ENCODE measurements at places on chromosomes 7 and 10.

GRCh38 chr7:132575419-132575981, 770 bp downstream of the PLXNA4 start:
- DNase-seq, result no peak

DNA sequence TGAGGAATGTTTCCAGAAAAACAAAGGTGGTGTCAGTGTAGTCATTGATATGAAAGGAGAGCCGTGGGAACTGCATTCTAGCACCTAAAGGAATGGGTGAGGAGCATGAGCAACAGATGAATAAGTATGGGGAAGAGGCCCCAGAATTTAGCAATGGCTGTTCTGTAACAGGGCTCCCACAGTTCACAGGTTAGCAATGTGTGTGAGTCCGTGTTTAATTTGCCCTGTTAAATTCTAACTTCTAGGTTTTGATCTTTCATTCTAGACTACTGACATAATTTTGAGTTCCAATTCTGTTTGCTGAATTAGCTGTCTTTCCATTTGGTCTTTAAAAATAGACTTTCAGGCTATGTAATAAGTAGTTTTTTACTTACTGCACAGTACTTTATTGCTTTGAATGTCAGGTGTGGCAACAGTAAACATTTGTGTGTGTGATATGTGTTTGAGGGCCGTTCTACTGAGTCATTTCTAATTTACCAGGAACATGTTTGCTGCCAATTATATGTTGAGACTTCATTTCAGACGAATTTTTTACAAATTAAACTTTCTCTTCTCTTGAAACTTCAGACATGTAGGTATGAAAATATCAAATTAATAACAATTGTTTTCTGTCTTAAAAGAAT, 8.8 kb downstream of the STK17A start:
- DNase-seq, result no peak

GRCh38 chr7:39379416-39379815, 186.8 kb upstream of the YAE1 start:
- no peak for DNase-seq

DNA sequence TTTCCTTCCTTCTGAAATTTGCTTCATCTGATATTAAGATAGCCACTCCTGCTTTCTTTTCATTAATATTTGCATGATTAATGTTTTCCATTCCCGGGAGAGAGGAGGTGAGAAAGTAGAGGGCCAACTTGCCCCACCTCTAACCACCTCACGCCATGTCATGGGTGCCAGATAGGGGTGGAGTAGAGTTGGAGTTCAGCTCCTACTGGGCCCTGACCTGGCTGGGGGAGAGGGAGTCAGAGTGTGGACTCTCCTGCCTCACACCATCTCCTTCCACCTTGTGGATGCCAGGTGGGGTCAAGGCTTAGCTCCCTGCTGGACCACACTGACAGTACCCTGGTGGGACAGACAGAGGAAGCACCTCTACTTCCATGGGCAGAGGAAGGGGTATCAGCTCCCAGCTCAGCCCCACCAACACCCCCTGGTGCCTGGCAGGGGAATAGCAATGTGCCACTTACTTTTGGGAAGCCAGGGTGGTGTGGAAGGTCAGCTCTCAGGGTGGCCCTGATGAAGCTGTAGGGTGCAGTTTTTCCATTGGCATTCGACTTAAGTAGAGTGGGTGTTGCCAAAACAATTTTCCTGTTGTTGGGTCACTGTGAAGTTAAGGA, 28.0 kb downstream of the CHST12 start:
- no peak for DNase-seq

DNA sequence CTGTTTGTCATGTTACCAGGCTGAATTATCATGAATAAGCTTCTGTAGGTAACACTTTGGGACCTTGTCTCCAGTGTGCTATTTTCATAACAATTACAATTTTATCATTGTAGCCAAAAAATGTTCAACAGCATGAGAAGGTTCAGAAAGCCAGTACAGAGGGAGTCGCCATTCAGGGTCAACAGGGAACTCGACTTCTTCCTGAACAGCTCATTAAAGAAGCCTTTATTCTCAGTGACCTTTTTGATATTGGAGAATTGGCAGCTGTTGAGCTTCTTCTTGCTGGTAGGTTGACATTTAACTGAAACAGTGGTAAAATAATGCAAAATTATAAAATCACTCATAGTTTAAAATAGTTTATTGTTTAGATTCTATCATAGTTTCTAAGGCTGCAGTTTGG, 15.8 kb downstream of the NUP205 start:
- DNase-seq, result no peak

DNA sequence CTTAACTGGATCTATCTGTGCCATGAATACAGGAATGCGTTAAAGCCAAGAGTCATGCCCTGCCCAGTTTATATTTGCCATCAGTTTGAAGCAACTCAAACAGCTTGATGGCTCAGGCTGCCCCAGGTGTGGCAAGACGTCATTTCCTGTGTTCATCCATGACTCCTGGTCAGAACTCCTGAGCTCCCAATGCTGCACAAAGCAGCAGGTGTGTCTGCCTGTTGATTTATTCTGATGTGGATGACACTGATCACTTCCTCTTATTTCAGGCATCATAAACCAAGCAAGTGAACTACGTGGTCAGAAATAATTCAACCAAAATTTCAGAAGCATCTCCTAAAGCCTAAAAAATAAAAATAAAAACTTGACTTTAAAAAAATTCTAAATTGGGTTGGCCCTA, 68.5 kb downstream of the EZH2 start:
- DNase-seq, result no peak

- no peak for DNase-seq
These were observed 229.0 kb downstream of the PRPF18 start for GRCh38 chr10:13815756-13816155.

GRCh38 chr7:101998906-101999240, 181.4 kb downstream of the CUX1 start:
- DNase-seq, result no peak

- DNase-seq, result no peak
These were observed 69.7 kb downstream of the NPS start for GRCh38 chr10:127618797-127619196.

GRCh38 chr7:147968046-147968610, 622.4 kb upstream of the C7orf33 start:
- DNase-seq, result no peak

GRCh38 chr7:17307000-17307399, 8.5 kb downstream of the AHR start:
- DNase-seq, result no peak

DNA sequence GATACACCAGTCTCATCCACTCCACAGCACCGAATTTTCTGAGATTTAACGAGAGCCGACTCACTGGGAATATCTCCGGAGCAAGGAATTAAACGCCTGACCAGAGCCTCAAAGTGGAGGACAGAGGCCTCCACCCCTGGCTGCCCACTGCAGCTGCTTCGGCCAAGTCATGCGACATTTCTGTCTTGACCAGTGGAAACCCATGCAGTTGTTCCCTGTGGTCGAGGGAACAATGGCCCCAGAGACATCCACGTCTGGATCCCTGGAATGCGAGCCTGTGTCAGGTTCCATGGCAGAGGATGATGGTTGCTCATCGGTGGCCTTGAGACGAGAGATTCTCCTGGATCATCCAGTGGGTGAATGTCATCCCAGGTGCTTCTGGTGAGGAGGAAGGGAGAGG, 65.7 kb upstream of the INSIG1 start:
- DNase-seq, result no peak

DNA sequence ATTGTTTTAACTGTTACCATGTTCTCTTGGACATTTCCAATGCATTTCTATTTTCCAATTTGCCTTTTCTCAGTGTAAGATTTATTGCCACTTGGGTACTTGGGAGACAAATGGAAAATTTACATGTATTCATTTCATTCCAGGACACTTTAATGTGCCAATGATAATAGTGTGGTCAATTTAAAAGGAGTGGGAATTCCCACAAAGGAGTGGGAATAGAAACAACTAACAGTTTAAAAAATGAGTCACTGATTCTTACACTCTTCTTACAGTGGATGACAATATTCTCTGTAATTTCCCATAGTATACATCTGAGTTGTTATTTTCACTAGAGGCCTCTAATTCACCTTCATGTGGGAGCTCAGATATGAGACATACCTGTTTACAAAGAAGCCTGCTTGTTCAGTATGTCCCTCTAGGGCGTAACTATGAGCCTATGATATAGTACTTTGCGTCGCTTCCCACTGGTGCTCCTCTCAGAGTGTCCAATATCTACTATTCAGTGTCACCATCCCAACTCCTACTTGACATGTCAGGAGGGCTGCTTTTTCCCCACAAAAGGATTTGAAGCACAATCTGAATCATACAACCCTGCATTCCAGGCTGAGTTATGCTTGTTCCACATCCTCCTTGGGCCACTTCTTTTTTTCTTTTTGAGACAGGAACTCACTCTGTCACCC, 301.3 kb downstream of the PHTF2 start:
- DNase-seq, result no peak

DNA sequence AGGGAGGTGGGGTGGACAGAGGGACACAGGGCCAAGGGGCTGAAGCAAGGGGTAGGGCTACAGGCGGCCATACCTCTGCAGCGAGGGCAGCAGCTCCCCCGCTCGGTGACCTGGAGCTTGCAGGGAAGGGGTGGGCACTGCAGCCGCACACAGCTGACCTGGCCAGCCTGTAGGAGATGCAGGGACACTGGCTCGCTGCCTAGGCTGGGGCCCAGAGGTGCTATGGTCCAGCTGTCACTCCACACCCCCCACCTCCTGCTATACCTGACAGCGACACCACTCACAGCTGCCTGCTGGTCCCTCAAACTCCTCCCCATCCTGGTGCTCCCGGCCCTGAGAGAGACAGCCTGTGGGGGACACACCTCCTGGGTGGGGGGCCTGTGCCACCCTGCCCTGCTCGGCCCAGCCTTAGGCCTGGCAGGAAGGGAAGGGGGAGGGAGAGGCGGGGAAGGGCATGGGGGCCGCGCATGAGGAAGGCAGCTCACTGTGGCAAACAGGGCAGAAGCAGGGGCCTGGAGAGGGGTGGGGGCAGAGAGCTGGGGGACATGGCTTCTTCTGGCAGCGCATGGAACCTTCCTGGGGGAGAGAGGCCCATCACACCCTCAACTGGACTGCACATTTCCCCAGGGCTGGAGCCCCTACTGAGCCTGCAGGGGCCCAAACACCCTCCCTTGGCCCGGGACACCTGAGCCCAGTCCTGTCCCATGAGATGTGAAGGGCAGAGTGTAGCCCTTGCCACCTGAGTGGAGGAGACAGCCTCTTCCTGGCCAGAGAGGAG, 23.9 kb downstream of the ATP6V1F start:
- DNase-seq, result no peak

DNA sequence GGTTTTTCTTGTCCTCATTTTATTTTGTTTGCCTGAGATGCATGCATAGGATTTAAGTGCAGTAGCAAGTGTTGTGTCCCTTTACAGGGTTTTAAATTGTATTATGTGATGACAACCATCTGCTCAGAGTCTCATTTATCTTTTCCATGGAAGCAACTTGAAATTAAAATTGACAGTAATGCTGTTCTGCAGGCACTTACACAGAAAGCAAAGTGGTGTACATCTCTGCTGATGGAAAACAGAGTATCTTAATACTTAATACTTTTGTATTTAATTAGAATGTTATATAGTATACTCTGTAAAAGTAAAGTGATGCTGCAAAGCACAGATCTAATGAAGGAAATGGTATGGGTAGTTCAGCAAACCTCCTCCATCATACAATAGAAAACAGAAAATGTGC, 482.9 kb downstream of the POM121L12 start:
- no peak for DNase-seq

- no peak for DNase-seq
These were observed 56.2 kb downstream of the MRC1 start for GRCh38 chr10:17865351-17865750.

DNA sequence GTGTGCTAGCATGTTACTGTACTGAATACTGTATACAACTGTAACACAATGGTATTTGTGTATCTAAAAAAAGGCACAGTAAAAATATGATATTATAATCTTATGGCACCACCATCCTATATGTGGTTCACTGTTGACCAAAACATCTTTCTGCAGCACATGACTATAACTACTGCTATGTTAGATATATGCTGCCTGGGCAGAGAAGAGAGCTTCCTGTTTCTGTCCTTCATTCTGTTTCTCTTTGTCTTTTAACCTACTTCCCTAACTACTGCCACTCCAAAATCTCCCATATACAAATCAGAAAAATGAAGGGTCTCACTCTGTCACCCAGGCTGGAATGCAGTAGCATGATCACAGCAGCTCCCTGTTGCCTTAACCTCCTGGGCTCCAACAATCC, 8.8 kb upstream of the FGL2 start:
- DNase-seq, result no peak
